Right atrium auricular region (tissue), 2 donors: ENCODE measurements at places on chromosomes 5 and 9. TPM values are rescaled to one million over a fixed set of nuclear protein-coding genes. Genes with fewer than 3 reads are reported as not detected.

NR6A1 gene
- total RNA-seq = 1.9 TPM

RHOBTB3 gene
- total RNA-seq = 56.2 TPM

IFNA13 gene
- total RNA-seq = not detected

PCDHA10 gene
- total RNA-seq = 0.55 TPM

GARIN3 gene
- not detected for total RNA-seq

TNIP1 gene
- total RNA-seq = 92.6 TPM

DNA sequence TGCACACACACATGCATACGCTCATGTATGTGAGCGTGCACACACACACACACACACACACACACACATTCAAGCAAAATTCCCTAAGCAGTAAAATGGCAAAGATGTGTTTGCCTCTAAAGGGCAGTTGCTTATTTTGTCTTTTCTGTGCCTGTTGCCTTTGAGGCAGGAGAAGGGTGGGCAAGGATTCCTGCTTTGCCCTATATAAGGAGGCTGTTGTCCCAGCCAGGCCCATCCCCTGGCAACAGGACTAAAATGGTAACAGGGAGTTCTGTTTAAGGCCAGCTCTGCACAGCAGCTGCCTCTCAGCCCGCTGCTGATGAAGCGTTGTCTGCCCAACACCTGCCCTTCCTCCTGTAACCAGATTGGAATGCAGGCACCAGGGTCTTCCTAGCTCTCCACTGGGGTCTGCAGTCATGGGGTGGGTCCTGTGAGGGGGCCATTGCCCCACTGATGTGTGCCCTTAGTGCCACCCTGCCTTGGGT, 64.4 kb downstream of the PPARGC1B start:
- peak overlapping the region; percentile 87 for H3K27ac ChIP-seq
- H3K4me1 ChIP-seq = no peaks in the 10 kb centered on the region
- H3K36me3 ChIP-seq = no peaks in the 10 kb centered on the region

DNA sequence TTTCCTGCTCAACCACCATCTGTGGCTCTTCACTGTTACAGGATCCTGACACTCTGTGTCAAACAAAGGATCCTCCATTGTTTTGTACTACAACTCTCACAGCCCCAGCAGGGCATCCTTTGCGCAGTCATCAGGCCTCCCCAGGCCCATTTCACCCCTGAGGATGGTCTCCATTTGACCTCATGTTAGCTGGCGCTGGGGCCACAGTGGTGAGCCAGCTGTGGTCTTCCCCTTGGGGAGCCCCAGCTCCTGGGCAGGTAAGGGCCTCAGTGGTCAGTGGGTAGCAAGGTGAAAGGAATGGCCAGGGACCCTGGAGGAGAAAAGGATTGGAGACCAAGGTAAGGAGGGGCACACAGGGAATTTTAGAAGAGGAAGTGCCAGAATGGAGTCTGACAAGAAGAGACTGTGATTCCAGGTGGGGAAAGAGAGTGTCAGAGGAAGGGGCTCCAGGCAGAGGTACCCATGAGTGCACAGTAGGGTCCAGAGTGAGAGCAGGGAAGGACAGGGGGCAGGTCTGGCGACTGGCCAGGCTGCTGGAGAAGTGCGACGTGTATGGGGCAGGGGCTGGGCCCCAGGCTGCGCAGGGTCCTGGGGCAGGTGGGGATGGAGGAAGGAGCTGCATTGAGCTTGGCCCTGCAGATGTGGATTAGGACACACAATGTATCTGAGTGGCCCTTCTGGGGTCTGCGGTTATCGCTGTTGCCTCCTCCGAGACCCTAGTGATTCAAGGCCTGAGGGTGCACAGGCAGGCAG, 109.9 kb downstream of the PHF2 start:
- H3K4me3 ChIP-seq = no peak overlapping the region
- no peak overlapping the region for H3K27ac ChIP-seq
- H3K27me3 ChIP-seq = no peaks in the 10 kb centered on the region
- H3K36me3 ChIP-seq = no peaks in the 10 kb centered on the region
- no peaks in the 10 kb centered on the region for H3K4me1 ChIP-seq

GRCh38 chr5:108935611-108936010, 187.9 kb downstream of the FER start:
- no peak overlapping the region for H3K27ac ChIP-seq
- no peaks in the 10 kb centered on the region for H3K36me3 ChIP-seq
- no peak for DNase-seq

GRCh38 chr9:134962065-134962972, 44.6 kb upstream of the FCN1 start:
- H3K36me3 ChIP-seq = no peaks in the 10 kb centered on the region
- H3K27ac ChIP-seq = no peak overlapping the region

GRCh38 chr5:32828492-32828891, 117.4 kb downstream of the NPR3 start:
- DNase-seq = no peak
- no peak overlapping the region for H3K27ac ChIP-seq
- H3K36me3 ChIP-seq = no peaks in the 10 kb centered on the region
- no peak overlapping the region for H3K4me3 ChIP-seq

GRCh38 chr5:123007754-123008153, 28.8 kb downstream of the PPIC start:
- H3K4me1 ChIP-seq = no peaks in the 10 kb centered on the region
- H3K4me3 ChIP-seq = no peak overlapping the region
- no peaks in the 10 kb centered on the region for H3K27me3 ChIP-seq
- no peak overlapping the region for H3K27ac ChIP-seq
- DNase-seq = no peak
- H3K36me3 ChIP-seq = no peaks in the 10 kb centered on the region

DNA sequence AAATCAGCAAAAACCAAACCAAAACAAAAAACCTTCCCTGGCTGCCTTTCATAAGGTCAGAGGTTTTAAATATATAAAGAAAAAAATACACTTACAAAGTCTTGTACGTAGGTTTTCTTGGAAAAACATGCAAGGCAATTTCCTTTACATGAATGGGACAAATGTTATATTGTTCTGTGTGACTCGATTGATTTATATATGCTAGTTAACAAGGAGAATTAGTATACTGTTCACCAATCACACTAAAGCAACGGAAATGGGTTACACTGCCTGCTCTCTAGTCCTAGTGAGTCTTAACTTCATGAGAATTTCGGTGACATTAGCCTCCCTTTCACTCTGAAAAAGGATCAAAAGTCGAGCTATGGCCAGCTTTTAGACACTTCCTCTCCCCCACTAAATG, 5.5 kb downstream of the GDF9 start:
- no peaks in the 10 kb centered on the region for H3K36me3 ChIP-seq
- no peaks in the 10 kb centered on the region for H3K27me3 ChIP-seq
- no peak overlapping the region for H3K27ac ChIP-seq
- H3K4me1 ChIP-seq = no peaks in the 10 kb centered on the region

DNA sequence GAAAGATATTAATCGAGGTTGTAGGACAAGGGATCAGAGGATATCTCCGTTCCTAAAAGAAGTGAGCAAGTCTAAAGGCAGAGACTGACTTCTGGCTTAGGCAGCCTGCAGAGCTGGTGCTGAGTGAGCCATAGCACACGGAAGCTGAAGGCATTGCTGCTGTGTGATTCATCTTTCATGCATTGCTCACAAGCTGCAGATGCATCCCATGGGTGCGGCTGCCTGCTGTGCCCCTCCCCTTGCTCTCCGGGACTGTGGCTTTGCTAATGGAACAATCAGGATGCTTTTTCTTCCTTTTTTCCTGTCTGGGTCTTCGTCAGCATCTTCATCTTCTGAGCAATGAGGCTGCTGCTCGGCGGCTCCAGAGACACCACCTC, 341.4 kb downstream of the DIRAS2 start:
- H3K27me3 ChIP-seq = no peaks in the 10 kb centered on the region
- no peak overlapping the region for H3K27ac ChIP-seq
- H3K36me3 ChIP-seq = no peaks in the 10 kb centered on the region
- DNase-seq = peak; percentile 63
- H3K4me3 ChIP-seq = no peak overlapping the region
- H3K4me1 ChIP-seq = no peaks in the 10 kb centered on the region

GRCh38 chr9:130368631-130369103, 76.1 kb upstream of the ASS1 start:
- no peak for DNase-seq
- no peaks in the 10 kb centered on the region for H3K4me1 ChIP-seq
- no peaks in the 10 kb centered on the region for H3K36me3 ChIP-seq
- no peaks in the 10 kb centered on the region for H3K27me3 ChIP-seq
- no peak overlapping the region for H3K27ac ChIP-seq

DNA sequence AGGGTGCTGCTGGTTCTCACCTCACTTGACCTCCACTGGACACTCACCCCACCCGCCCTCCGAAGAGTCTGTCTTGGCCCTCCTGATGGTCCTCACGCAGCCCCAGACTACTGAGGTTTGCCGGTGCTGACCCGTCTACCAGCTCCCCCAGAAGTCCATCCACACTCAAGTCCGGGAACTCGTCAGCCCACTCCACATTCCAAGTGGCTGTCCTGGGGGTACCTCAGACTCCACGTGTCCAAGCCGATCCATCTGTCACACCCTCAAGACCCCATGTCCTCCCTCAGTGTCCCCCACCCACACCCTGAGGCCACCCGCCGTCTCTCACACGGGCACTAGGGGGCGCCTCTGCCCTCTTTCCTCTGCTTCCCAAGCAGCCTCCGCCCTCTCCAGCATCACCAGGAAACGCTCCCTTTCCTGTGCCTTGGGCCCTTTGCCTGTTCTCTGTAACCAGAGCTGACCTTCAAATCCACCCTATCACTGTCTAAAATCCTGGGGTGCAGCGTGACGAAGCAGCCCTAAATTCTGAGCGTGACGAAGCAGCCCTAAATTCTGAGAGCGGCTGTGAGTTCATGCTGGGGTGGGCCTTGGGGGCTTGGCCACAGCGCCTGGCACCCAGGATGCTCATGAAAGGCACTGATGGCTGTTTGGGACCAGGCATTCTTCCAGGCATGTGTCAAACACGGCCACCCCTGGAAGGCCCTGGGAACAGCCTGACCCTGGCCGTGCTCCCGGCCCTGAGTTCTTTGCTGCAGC, 95.7 kb downstream of the KCNT1 start:
- no peak for DNase-seq
- H3K4me1 ChIP-seq = no peaks in the 10 kb centered on the region
- H3K27ac ChIP-seq = no peak overlapping the region
- no peak overlapping the region for H3K4me3 ChIP-seq
- no peaks in the 10 kb centered on the region for H3K36me3 ChIP-seq
- no peaks in the 10 kb centered on the region for H3K27me3 ChIP-seq

DNA sequence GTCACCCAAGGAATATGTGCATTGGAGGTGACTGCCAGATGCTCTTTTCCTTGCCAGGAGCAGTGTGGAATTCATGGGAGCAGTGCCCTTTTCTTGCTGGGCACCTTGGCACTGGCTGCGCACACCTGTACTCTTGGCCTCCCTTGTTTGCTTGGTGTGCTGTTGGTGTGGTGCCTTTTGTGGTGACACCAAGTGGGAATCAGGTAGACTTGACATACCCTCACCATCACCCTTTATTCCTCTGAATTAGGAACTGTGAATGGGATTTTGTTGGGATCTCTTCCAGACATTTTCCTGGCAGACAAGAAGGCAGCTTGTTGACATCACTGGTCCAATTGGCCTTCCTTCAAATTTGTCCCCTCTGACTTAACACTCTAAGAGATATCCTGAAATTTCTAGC, 82.3 kb downstream of the RAI14 start:
- H3K36me3 ChIP-seq = no peaks in the 10 kb centered on the region
- no peak overlapping the region for H3K27ac ChIP-seq
- H3K4me1 ChIP-seq = no peaks in the 10 kb centered on the region
- no peak overlapping the region for H3K4me3 ChIP-seq
- H3K27me3 ChIP-seq = no peaks in the 10 kb centered on the region

DNA sequence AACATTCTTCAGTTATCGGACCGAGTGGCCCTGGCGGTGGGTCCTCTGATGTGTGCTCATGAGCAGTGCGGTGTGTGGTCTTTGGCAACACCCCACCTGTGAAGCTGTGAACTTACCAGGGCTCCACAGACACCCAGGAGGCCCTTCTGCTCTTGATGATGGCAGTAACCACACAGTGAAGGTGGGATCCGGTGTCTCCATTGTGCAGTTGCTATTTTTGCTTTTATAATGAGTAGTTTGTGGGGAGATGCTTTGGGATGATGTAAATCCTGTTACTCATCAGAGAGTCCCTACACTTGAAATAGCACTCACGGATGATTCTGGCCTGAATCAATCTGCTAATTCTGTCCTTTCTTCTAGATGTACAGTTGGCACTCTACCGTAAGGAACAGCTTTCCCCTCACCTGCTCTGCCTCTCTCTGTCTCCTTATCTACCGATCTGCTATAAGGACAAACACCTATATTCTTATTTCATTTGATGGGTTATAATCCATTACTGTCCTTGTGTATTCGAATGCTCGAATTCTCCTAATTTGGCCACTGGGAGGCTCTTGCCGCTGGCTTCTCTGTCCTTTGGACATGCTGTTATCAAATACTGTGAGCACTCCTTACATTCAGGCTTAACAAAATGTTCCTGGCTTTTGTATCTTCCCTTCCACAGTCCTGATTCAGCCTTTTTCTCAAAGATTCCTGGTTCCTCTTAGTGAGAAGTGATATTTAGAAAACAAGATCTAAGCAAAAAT, 20.2 kb downstream of the ATPSCKMT start:
- no peaks in the 10 kb centered on the region for H3K36me3 ChIP-seq
- no peak overlapping the region for H3K4me3 ChIP-seq
- H3K4me1 ChIP-seq = no peaks in the 10 kb centered on the region
- no peaks in the 10 kb centered on the region for H3K27me3 ChIP-seq
- no peak for DNase-seq
- H3K27ac ChIP-seq = no peak overlapping the region

- no peaks in the 10 kb centered on the region for H3K36me3 ChIP-seq
- H3K4me1 ChIP-seq = peaks cover 12% of the 10 kb centered on the region
- DNase-seq = peak; percentile 70
- H3K27ac ChIP-seq = peak overlapping the region; percentile 81
- H3K4me3 ChIP-seq = peak overlapping the region; percentile 78
- H3K27me3 ChIP-seq = no peaks in the 10 kb centered on the region
Measured at GRCh38 chr9:128703616-128704355, 1.5 kb downstream of the PKN3 start.

DNA sequence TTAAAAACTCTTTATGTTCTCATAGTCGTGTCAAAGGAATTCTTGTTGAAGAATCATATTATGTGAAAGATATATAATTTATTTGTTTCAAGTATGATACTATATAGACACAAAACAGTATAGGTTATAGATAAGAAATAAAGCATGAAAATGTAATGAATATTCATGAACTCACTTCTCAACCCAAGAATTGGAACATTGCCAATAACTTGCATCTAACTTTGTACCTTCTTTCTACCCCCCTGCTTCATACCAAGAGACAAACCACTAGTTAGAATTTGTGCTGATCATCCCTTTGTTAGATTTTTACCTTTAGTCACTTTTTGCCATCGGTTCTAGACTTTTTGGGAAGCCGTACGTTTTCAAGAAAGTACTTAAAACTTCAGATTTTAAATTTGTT, 32.6 kb downstream of the HSD17B4 start:
- H3K36me3 ChIP-seq = peaks cover 21% of the 10 kb centered on the region
- no peaks in the 10 kb centered on the region for H3K4me1 ChIP-seq
